ENCODE measurements at places on chromosomes 4 and X.

- DNase-seq = no peak
Observed at GRCh38 chr4:2341911-2342652, 76.4 kb downstream of the ZFYVE28 start.

DNA sequence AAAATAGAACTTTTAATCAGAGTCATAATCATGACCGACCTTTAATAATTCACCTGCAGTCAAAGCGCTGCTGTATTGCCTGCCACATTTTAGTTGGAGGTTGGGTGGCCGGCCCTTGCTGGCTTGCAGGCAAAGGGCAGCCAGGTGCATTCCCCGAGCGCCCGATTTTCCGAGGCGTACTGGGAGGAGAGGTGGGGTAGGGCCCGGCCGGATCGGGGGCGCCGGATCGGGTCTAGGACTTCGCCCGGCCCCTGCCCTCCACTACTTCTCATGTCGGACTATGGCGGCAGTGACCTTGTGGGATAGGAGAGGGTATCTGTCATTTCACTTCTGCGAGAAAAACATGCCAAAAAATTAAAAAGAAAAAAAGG is 2.5 kb upstream of the RS1 start:
- DNase-seq = no peak

DNA sequence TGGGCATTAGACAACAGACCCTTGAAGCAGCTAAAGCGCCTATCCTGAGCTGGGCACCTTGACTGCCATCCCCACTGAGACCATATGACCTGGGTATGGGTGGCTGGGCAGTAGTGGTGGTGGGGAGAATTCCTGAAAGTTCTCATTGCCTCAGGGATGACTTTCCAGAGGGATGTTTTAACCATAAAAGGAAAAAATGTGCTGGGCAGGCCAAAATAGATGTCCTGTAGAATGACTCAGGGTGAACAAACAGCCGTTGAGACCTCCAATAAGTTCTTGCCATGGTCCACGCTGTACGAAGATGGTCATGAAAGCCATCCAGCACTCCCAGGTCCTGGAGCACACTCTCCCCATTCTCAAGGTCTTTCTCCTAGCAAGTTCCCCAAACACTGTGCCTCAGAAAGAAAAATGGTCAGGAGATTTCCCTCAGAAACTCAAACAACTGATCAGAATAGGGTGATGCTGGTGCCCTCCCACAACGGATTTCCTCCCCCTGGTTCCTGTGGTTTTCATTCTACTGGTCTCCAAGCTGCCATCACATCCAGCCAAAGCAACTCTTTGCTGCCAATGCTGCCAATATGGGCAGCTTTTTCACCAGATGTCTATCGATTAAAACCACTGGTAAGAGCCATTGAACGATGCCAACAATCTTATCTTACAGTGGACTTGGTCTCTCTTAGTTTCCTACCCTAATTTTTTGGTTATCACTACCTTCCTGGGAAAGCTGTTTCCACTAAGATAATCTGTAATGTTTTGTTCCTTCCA is 11.2 kb downstream of the CDKN2AIP start:
- DNase-seq = no peak

DNA sequence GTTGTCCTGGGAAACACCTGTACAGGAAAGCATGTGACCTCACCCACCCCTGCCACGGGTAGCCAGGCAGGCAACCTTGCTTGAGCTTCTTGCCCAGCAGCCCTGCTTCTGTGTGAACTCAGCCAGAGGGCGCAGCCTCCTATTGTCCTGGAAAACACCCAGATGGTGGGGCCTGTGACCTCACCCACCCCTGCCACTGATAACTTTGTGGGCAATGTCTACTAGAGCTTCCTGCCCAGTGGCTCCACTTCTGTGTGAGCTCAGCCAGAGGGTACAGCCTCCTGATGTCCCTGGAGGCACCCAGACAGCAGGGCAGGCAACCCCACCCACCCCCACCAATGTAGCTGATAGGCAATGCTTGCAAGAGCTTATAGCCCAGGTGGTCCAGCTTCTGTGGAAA is 146.3 kb downstream of the DTHD1 start:
- no peak for DNase-seq

- DNase-seq = no peak
Observed at GRCh38 chrX:38127961-38128360, 92.7 kb downstream of the SRPX start.

- no peak for DNase-seq
Observed at GRCh38 chr4:153005899-153006381, 69.8 kb downstream of the FHDC1 start.

GRCh38 chr4:48924416-48924815 is 17.8 kb upstream of the OCIAD2 start:
- no peak for DNase-seq

DNA sequence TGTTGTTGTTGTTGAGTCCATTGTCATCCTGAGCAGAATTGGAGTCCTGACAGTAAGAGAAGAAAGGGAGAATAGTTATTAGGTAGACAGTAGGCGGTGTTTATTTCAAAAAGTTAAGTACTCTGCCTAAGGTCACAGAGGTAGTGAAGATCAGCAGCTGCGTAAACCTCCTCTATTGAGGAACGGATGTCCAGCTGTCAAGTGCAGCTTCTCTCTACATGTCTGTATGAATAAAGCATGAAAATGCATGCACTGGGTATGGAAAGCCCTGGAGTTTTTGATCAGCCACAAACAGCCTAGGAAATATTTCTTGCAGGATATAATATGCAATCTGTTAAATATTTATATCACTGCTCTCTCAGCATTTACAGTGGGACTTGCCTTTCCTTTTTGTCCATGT is 109.4 kb upstream of the CBLL2 start:
- DNase-seq = no peak
